ENCODE measurements at places on chromosomes 4 and X.

DNA sequence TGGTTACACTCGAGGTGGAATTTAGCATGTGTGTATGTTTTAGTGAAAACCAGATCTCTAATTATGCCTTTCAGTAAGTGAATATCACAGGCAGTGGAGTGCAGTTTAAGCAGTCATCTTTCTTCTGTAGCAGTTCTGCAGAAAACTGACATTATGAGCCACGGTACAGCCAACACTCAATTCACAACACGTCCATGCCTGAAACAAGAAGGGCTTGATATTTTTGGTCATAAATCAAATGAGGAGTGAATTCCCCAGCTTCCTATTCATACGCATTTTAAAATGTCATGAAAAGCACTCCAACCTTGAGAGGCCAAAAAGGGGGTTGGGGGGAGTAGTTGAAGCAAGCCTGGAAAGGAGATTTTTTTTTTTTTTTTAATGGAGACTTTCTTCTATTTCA is 316.7 kb downstream of the ARHGAP10 start:
- no peak for DNase-seq

- no peak for DNase-seq
Observed at GRCh38 chr4:92992758-92993157, 689.0 kb downstream of the GRID2 start.

- DNase-seq = no peak
Observed at GRCh38 chr4:101651778-101652177, 138.8 kb upstream of the BANK1 start.

DNA sequence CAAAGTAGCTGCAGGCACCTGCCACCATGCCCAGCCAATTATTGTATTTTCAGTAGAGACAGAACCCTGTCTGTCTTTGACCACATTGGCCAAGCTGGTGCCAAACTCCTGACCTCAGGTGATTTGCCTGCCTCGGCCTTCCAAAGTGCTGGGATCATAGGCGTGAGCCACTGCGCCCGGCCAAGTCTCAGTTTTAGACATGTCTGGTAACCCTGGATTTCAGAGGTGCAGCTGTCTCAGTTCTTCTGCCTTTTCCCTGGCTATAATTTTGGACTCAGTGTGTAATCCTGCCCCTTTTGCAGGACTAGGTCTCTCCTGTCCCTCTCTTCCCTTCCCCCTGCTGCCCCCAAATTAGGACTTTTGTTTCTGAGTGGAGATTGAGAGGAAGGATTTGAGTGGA is 46.6 kb downstream of the FAM193A start:
- no peak for DNase-seq

- DNase-seq = no peak
Observed at GRCh38 chr4:66489370-66489769, 819.1 kb upstream of the EPHA5 start.

DNA sequence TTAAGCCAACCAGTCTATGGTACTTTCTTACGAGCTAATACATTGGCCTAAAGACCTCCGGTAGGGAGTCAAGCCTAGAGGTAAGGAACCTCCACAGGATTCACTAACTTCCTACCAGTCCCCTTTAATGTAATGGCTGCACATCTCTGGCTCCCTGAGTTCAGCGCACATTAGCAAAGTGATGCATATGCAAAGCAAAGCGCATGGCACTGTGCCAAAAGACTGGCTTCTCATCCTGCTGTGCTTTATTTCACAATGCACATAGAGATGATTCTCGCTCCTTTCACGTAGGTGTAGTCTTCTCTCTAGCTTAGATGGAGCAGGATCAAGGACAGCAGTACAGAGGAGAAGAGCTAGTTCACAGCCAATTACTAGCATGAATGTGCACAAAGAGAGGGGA is 14.6 kb upstream of the CLTRN start:
- DNase-seq = no peak

DNA sequence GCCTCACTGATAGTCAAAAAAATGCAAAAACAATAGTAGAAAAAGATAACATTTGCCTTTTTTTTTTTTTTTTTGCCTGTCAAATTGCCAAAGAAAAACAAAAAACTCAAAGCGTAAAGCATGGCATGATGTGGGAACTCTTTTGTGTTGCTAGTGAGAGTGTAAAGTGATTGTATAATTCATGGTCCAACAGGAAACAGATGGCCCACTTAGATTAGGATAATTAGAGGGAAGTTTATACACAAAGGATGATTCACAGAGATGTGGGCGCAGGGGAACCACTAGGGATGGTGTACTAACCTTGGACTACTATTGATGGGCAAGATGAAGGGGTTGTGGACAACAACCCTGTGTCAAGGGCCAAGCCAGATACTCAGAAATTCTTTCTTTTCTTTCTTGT is 16.4 kb downstream of the MCUB start:
- DNase-seq = no peak

- DNase-seq = no peak
Observed at GRCh38 chr4:51894059-51894645, 51.2 kb downstream of the DCUN1D4 start.

Data from WTC11 (cell line).